Motor neuron (in vitro differentiated cells): ENCODE measurements at places on chromosomes 7 and 10. TPM values are rescaled to one million over a fixed set of nuclear protein-coding genes. Genes with fewer than 3 reads are reported as not detected.

Gene TRIM73
- 2.5 and 5.6 TPM in 2 replicates for total RNA-seq

Gene TMEM184A
- 0.16 and 0.69 TPM in 2 replicates for total RNA-seq

Gene NUPR2
- total RNA-seq, result not detected in 2 replicates

Gene PDZD7
- 4.7 and 6.3 TPM in 2 replicates for total RNA-seq

Gene TRIP6
- 78.7 and 84.3 TPM in 2 replicates for total RNA-seq

Gene MMRN2
- 16.9 and 17.4 TPM in 2 replicates for total RNA-seq

Gene MBL2
- total RNA-seq, result not detected in 2 replicates

Gene DPP6
- total RNA-seq, result 0.20 and 0.54 TPM in 2 replicates

Gene ZNF804B
- total RNA-seq, result 0.21 and 0.26 TPM in 2 replicates

Gene CUBN
- total RNA-seq, result 0.91 and 1.8 TPM in 2 replicates

Gene NHLRC2
- 20.4 and 27.2 TPM in 2 replicates for total RNA-seq

Gene HNRNPH3
- total RNA-seq, result 92.0 and 96.1 TPM in 2 replicates

Gene CYP26C1
- 0.15 and 0.35 TPM in 2 replicates for total RNA-seq

Gene GBX1
- total RNA-seq, result 0.62 TPM in 1 of 2 replicates, not detected in the other

DNA sequence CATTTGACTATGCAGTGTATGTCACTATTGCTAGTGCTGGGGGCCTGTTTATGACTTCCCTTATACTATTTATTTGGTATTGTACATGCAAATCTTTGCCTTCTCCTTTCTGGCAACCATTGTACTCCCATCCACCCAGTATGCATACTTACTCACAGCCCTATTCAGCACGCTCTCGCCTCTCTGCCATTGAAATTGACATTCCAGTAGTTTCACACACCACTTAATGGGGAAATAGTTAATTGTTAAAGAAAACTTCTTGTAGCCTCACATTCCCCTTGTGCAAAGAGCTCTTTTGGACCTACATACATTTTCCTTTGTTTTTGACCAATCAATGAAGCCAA is 9.9 kb downstream of the CLDN12 start:
- ATAC-seq, result no peak

GRCh38 chr7:41940760-41941343 is 238.0 kb upstream of the INHBA start:
- ATAC-seq, result peak; percentile 88

DNA sequence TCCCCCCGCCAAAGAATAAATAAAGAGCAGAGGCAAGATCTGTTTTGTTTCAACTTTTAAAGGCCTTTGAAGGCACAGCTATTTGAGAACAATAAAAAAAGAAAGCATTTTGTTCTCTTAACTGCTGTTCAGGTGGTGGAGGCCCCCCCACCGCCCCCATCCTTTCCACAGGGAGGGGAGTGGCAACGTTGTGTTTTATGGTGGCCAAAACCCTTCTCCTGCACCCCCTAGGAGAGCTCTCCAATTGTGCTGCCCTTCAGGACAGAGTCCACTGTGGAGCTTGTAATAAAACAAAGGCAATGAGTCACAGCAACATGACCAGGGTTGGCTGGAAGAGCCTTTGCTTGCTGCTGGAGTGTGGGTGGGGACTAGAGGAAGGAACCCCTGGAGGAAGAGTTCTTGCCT is 987.9 kb downstream of the KCNMA1 start:
- no peak for ATAC-seq

GRCh38 chr10:77308084-77308732 is 329.4 kb downstream of the KCNMA1 start:
- ATAC-seq, result no peak

- no peak for ATAC-seq
Observed at GRCh38 chr10:76759681-76760080, 877.9 kb downstream of the KCNMA1 start.

DNA sequence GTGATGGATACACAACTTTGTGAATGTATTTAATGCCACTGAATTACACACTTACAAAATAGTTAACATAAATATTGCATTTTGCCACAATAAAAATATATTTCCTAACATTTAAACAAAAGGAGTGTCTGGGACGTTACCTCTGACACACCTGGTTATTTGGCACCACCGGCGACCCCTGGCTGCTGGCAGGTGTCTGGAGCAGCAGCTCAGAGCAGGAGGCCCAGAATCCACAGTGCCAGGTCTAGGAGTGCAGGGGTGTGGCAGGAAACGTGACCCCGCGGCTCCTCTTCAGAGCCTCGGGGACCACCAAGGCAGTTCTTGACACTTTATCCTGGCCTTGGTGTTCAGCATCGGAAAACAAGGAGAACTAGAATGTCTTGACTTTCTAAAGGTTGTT is 46.3 kb downstream of the MGMT start:
- no peak for ATAC-seq

DNA sequence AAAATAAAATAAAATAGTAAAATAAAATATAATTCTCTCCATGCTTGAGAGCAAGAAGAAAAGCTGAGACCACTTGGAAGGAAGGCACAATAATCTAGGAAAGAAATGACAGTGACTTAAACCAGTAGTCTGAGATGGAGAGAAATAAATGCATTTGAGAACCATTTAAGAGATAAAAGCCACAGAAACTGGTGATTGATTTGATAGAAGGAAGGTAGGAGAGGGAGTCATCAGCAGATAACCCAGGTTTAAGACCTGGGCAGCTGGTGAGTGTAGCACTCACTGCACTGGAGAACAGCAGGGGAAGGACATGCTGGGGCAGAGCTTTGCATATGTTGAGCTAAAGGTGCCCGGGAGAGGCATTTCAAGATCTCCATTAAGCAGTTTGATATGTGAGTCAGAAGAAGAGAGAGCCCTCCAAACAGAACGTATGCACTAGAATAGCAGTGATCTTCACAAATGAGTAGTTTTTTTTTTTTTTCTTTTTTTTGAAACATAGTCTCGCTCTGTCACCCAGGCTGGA is 268.0 kb downstream of the DYNC1I1 start:
- ATAC-seq, result no peak

GRCh38 chr7:118285358-118285757 is 60.9 kb downstream of the ANKRD7 start:
- no peak for ATAC-seq

DNA sequence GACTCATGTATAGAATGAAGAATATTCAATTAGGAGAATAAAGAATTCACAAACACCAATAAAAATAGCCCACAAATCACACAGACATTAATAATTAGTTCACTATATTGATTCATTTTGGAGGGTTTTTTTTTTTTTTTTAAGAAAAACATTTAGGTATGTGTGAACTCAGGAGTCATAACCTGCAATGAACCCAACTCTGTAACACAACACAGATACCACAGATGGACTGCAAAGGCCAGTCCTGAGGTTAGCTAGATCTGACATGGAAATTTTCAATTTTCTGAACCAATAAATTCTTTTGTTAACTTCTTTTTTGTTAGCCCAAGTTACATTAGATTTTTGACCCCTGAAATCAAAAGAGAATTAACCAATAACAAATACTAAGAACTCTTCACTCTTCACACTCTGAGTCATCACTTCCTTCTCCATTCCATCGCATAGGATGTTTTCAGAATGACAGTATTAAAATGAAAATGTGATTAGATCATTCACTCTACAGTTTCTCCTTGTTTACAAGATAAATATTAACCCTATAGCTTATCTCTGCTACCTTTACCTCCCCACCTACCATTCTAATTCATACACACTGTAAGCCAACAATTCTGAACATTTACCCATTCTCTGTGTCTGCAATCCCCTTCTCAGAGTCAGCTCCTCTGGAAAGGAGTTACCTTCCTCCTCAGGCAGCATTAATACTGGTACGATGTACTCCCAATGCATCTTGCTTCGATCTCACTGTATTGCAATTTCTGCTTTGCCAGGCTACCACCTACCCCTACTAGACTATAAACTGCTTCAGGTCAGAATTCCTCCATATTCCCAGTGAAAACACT is 141.5 kb downstream of the LRRN3 start:
- no peak for ATAC-seq

DNA sequence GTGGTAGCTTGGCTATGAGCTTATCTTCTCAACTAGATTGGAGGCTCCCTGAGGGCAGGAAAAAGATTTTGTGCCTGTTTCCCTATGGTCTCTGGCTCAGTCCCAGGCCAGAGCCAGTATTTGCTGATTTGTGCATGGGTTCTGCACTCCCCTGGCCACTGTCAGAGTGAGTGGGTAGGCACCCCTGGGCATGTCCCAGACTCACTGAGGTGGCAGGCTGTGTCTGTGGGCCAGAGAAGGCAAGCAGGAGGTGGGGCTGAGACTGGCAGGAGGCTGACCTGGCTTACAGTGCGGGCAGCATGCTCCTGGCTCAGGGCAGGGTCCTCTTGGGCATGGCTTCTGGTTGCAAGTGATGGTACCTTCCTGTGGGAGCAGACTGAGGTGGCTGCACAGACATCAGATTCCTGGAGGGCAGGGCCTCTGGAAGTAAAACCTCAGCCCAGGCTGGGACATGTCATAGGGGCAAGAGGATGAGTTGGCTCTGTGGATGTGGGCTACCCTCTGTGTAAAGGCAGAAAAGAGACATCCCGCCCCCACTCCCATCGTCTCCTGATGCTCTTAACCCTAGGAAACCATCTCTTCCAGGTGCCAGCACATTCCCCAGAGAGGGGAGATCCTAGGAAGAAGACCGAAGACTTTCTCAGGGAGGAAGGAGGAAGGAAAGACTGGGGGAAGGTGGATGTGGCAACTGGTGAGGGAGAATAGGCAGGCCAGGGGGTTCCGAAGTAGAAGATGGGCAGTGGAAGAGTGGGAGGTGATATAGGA is 4.3 kb downstream of the KCP start:
- ATAC-seq, result no peak

GRCh38 chr7:52344015-52344414 is 691.4 kb upstream of the POM121L12 start:
- no peak for ATAC-seq

DNA sequence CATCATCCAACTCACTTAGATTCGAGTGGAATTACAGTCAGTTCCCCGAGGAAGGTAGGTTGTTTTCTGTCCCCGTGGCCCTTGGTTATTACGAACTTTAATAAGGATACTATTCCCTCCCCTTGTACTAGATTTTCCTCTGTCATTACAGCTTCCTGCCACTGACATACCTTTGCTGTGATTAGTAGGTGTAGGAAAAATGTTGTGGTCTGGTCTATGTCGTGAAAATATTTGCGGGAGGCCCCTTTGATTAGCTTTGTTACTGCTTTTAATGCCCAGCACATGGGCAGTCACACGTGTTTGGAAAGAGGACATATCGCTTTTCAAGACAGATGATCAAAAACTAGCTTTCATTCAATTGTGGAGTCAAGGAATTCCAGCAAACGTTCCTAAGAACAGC is 92.2 kb downstream of the GATA3 start:
- no peak for ATAC-seq

DNA sequence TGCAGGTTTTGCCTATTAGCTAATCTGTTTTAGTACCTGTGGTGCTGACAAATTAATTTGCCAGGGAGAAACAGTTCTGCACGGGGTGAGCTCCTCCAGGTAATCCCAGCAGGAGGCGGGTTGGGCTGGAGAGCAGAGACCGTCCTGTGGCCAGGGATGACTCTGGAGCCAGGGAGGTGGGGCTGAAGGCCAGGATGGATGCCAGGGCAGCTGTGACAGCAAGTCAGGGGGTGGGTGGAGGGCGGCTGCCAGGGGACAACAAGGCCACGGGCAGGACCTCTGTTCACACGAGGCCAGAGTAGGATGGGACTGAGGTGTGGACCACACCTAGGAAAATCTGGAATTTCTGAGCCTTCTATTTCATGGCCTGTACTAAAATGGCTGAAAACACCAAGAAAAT is 48.9 kb downstream of the C10orf143 start:
- no peak for ATAC-seq

- peak; percentile 10 for ATAC-seq
Observed at GRCh38 chr7:24341691-24342413, 57.9 kb downstream of the NPY start.

- no peak for ATAC-seq
Observed at GRCh38 chr7:142940966-142941535, 1.8 kb downstream of the LLCFC1 start.
